ENCODE measurements at places on chromosomes 12 and 14.

DNA sequence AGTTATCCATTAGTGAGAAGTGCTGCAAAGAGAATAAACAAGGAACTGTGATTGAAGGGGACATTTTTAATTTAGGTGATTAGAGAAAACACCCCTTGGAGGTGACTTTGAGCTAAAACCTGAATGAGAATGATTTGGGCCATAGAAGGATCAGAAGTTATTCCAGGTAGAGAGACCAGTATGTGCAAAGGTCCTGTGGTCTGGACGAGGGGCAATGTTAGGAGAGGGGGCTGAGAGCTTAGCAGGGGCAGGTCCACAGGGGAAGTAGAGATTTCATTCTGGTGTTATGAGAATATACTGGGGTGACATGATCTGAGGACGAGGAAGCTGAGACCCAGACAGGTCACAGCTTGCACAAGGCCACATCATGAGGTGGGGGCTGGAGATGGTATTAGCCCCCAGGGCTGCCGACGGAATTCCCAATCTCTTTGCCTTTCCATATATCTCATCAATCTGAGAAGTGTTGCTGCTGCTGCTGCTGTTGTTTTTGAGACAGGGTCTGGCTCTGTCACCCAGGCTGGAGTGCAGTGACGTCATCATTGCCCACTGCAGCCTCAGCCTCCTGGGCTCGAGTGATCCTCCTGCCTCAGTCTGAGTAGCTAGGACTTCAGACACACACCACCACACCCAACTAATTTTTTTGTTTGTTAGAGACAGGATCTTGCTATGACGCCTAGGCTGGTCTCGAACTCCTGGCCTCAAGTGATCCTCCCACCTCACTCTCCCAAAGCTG, 55.6 kb downstream of the KCTD10 start:
- DNase-seq = no peak

- no peak for DNase-seq
Observed at GRCh38 chr14:89621791-89622638, 205.0 kb upstream of the FOXN3 start.

DNA sequence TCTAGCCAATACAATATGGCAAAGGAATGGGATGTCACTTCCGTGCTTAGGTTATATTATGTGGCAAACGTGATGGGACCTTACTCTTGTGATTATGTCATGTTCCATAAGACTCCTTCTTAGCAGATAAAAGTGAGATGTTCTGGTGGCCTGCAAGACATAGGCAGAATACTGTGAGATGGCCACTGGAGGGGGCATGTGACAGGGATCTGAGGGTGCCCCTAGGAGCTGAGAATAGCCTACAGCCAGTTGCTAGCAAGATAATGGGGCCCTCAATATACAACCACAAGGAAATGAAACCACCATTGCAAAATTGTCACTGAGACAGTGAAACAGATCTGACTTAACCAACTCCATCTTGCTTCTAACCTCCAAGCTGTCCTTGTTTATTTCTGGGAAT, 151.4 kb upstream of the SSTR1 start:
- no peak for DNase-seq

- no peak for DNase-seq
Observed at GRCh38 chr14:32070282-32070681, 6.8 kb upstream of the ARHGAP5 start.

GRCh38 chr14:95830386-95830785, 46.2 kb upstream of the TUNAR start:
- DNase-seq = no peak

DNA sequence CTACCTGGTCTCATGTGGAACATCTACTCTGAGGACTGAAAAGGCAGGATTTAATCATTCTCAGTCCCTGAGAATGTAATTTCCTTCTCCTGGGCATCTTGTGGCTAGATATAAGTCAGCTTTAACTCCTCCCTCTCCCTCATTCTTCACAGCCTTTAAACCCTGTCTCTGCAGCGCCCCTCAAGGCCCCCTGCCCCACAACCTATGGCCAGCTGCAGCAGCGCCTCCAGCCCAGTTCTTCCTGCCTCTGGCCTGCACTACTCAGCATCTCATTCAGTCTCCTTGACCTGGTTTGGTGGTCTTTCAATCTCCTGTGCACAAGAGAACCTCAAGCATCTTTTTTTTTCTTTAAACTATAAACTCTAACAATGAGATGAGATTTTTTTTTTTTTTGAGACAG, 29.3 kb downstream of the NCKAP5L start:
- no peak for DNase-seq

- DNase-seq = no peak
Observed at GRCh38 chr12:30330565-30330964, 365.1 kb downstream of the IPO8 start.

GRCh38 chr12:92745856-92746550, 43.2 kb downstream of the PLEKHG7 start:
- DNase-seq = no peak

GRCh38 chr12:122835750-122836026, 431 bp downstream of the HIP1R start:
- DNase-seq = peak; percentile 52

GRCh38 chr12:108696111-108696995, 35.0 kb downstream of the CORO1C start:
- DNase-seq = peak; percentile 55

- no peak for DNase-seq
Observed at GRCh38 chr12:6644903-6645302, 2.3 kb downstream of the ACRBP start.

GRCh38 chr12:103387385-103387784, 108.4 kb downstream of the C12orf42 start:
- DNase-seq = no peak

DNA sequence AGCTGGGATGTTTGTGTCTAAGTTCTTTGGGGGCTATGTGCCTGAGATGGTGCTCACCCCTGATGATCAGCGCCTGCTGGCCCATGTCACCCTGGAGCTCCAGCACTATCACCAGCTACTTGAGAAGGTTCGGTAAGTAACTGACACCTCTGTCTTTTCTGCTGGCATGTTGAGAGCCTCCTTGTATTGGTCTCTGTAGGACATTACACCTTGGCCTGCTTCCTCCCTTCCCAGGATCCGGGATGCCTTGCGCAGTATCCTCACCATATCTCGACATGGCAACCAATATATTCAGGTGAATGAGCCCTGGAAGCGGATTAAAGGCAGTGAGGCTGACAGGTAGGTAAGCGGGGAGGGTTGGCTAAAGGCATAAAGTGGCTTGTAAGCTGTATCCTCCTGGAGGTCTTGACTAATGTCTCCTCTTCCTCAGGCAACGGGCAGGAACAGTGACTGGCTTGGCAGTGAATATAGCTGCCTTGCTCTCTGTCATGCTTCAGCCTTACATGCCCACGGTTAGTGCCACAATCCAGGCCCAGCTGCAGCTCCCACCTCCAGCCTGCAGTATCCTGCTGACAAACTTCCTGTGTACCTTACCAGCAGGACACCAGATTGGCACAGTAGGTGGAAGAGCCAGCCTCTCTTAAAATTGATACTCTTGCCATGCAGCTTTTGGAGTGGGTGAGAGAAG, 5.5 kb downstream of the DDIT3 start:
- DNase-seq = no peak

- no peak for DNase-seq
Observed at GRCh38 chr12:6189028-6189427, 11.2 kb upstream of the CD9 start.

DNA sequence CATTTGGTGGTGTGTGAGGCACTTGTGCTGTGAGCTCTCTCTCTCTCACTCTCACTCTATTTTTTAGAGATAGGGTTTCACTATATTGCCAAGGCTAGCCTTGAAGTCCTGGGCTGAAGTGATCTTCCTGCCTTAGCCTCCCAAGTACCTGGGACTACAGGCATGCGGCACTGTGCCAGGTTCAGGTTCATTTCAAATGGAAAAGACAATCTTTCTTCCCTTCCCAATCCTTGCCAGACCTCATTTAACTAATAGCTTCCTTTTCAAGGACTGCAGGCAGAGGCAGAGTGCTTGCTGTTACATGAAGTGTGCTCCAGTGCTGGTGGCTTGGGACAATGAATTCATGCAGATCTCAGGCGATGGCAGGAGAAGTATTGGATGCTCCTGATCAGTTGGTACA, 73.2 kb upstream of the BICD1 start:
- DNase-seq = no peak

DNA sequence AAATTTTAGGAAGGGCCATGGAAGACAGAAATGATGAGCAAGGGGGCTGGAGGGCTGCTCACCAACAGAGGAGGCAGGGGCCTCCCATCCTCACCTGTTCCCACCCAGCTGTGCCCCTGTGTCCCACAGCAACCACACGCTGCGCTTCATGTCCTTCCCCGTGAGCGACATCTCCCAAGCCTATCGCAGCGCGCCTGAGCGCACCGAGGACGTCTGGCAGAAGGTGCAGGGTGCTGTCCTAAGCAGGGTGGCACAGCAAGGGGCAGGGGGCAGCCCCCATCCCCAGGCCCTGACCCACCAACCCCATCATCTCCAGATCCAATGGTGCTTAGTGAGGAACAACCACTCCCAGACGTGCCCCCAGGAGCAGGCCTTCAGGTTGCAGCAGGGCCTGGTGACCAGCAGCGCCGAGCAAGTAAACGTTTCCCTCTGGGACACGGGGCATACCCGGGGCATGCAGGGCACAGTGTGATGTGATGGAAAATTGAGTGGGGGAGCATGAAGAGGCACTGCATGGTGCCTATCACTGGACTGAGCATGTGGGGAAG, 8.1 kb downstream of the CARMIL3 start:
- DNase-seq = no peak

DNA sequence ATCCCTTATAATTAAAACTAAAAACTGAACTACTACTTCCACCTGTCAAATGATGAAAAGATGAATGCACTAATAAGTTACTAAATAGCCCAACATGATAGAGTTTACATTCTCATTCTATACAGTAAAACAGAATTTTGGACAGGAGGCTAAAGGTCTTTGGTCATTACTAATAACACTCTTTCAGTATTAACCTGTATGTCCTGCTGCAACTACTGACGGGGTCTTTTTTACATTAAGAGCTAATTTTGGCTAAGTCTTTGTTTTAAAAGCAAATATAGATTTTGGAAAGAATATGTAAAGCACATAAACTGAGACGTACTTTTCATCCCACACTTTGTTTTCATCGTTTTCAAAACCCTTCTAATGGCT, 175.4 kb upstream of the CDKN3 start:
- DNase-seq = no peak

GRCh38 chr12:92167075-92167474, 21.4 kb upstream of the BTG1 start:
- DNase-seq = no peak

DNA sequence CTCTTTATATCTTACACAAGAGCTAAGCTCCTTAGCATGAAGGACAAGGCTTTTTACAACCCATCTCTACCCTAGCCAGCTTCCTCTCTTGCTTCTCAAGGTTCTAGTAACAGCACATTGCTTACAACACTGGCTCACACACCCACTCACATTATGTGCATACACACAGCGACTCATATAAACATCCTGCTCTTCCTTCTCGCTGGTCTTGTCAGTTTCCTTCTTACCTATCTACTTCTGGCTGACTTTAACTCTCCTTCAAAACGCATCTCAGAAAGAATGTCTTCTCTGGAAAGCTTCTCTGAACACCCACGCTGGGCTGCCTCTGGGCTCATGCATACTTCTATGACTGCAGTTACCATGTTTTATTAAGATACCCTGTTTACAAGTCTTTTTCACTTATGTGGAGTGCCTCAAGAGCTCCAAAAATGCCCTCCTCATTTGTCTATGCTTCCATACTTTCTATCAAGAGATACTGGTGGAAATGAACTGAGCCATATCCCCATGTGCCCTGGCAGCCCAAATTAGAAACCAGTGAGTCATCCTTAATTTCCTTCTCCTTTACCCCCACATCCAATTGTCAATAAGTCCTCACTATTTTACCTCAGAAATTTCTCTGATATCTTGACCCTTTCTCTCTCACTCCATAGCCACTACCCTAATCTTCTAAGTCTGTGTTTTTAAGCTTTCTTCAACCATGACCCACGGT, 126.9 kb upstream of the KRAS start:
- DNase-seq = peak; percentile 61

DNA sequence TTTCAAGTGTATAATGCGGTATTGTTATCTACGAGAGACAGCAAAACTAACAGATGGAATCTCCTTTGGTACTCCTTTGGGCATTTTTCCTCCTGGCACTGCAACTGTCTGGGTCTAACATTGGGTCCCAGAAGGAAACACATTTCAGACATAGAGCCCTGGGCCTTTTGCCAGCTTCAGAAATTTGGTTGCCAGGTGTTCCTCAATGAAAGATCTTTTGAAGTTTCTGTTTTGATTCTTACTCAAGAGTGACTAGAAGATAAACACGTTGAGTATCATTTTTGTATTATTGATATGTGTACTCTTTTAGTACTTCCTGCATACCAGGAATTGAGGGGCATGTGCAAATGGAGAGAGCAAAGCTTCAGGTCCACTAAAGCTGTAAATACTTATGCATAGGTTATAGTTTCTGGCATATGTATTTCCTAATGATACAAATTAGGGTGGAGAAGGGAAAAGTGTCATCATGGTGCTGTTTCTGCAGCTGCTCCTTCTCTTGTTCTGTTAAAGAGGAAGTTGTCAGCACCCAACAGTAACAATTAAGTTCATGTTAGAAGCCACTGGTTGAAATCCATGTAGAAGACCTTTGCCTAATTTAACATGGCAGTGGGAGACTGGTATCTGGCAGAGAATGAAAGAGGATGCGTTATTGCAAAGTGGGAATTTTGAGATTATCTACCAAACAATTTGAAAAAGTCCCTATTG, 53.5 kb downstream of the SLC38A6 start:
- DNase-seq = no peak

DNA sequence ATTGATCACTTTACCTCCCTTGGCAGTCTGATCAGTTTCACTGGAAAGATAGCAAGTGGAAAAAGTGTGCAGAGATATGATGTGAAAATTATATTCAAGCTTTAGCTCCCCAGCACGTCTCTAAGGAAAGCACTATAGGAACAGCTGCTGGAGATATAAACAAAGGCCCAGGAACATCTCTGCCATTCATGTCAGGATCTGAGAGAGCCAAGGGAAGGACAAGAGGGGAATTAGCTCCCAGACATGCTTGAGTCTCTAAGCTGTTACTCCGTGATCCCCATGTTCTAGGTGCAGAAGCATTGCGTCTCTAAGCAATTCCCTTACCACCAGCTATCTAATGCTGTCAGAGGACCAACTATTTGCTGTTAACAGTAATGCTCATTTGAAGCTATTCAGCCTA, 700.2 kb downstream of the DIO2 start:
- no peak for DNase-seq

- DNase-seq = no peak
Observed at GRCh38 chr14:51871846-51872245, 11.4 kb downstream of the GNG2 start.

DNA sequence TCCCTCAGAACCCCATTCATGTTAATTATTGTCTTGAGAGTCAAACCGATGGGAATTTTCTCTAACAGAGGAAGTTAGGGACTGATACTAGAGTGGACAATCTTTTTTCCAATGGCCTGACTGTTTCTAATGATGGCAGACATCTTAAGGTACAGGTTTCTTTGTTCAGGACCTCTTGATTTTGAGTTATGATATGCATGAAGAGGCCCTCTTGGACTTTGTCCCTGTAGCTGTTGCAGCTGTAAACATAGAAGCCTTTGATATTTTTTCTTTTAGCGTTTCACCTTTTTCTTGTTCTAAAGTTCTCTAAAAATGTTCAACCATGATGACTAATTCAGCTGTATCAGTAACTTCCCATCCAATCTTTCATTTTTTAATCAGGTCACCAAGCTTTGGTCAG, 53.0 kb downstream of the LGR5 start:
- DNase-seq = no peak

- DNase-seq = no peak
Observed at GRCh38 chr12:119642986-119643385, 24.9 kb upstream of the PRKAB1 start.

- no peak for DNase-seq
Observed at GRCh38 chr12:29081101-29081500, 68.0 kb upstream of the FAR2 start.
